Aorta (tissue), 5 donors: ENCODE measurements at places on chromosomes 6 and 20. TPM values are rescaled to one million over a fixed set of nuclear protein-coding genes. Genes with fewer than 3 reads are reported as not detected.

DNA sequence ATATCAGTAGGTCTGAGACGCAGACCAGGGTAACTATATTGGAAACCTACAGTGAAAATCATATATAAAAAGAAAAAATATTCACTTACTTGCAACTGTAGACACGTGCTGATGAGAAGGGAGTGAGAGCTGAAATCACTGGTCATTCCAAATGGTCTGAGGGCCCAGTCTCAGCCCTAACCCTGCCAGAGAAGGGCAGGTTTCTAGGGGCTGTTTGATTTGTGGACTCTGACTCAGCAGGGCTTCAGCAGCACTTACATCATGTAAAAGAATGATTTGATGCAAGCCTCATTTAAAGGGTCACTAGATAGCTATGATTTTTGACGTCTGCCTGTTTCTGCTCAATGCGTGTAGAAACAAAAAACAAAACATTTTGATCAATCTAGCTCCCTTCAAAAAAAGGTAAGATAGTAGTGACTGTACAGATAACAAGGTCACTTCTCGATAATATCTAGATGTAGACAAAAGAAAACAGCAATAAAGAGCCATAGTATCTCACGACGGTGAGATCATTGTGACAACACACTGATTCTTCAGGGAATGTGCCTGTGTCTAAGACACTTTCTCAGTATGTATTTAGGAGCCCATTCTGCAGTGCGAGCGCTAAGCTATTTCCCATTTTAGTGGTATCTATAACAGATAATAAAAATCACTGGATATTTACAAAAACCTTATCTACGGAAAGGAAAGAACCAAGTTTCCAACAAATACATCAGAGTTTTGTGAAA is 307.2 kb downstream of the HIVEP2 start:
- no peak for DNase-seq

GRCh38 chr20:59235226-59235625 is 65.2 kb upstream of the EDN3 start:
- no peak for DNase-seq

GRCh38 chr6:13044390-13044789 is 283.9 kb downstream of the TBC1D7 start:
- DNase-seq = no peak

Gene ZNF311
- total RNA-seq = 1.1 TPM

Gene SSTR4
- not detected for total RNA-seq

Gene SEL1L2
- total RNA-seq = not detected
